ENCODE measurements at places on chromosomes 3 and 15.

DNA sequence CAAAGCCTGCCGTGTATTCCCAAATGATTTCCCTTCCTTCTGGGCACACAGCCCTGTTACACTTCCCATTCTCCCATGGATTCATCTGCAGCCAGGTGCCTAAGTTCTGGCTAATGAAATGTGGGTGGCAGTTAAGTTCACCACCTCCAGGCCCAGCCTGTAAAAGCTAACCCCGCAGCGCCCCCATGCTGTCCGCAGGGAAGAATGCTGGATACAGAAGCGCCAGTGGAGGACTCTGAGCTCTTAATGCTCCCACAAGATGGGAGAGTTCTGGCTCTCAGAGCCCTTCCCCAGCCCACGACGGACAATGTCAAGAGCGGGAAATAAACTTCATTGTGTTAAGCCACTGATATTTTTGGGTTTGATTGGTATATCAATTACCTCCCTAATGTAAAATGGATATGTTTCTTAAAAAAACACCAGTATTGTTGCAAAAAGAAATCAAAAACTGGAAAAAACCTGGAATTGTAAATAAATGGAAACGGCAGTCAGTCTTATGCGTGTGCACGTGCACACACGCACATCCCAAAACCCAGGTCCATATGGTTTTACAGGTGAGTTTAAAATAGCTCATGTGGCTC, 37.7 kb upstream of the FGD5 start:
- peak; percentile 15 for DNase-seq

DNA sequence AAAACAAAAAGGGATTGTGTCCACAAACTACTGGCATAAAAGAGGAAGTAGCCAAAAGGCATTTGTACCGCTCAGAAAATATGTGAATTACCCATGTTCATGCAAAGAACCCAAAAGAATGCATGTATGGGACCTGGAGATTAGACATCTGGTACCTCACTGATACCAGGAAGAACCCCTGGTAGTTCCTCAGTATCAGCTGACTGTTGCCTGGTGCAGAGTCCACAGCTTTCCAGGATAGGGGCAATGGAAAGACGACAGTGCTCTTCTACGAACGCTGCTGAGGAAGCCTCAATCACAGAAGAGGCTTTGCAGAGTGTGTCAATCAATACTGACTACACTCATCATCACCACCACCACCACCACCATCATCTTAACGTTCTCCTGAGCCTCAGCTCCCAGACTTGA, 63.3 kb downstream of the ATP8B4 start:
- DNase-seq, result no peak

- DNase-seq, result no peak
These were observed 81.6 kb upstream of the RPL32 start for GRCh38 chr3:12922881-12923431.

DNA sequence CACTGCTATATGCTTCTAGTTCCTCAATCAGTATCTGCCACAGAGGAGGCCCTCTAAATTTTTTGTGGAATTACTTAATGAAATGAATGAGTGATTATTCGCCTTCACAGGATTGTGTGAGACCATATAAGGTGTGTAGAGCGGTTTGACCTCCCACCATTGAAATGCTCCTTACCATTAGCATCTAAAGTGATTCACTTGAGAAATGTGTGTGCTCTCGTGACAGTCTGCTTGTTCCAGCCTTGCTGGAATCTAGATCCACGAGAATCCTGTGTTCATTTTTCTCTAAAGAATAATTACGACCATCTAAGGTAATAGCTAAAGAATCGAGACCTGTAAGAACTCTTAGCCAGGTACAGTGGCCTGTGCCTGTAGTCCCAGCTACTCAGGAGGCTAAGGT, 126.9 kb downstream of the FNDC3B start:
- no peak for DNase-seq

GRCh38 chr3:143716731-143717130, 131.5 kb downstream of the SLC9A9 start:
- no peak for DNase-seq

DNA sequence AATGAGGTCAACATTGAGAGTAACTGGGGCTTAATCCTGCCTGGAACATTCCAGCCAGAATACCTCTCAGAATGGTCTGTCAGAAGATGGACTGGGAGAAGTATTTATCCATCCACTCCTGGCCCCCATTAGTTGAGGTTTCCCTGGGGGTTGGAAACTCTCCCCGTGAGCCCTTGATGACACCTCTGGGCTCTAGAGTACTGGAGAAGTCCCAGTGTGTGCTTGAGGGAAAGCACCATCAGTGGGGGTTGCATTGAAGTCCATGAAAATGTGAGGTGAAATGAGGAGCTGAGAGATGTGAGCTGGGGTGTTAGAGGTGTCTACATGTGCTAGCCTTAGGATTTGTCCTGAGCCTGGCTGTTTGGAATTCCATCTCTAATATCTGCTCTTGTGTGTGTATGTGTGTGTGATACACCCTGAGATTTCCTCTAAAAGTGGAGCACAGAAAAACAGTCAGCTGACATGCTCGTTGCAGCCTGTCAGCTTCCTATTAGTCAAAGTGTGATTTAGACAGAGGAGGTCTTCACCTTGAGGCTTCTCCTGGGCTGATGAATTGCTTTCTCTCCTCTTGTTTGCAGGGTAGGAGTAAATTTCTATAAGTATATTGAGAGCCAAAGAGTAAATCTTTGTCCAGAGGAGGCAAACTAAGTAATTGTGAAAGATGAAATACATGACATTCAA, 67.6 kb downstream of the NR1D2 start:
- DNase-seq, result no peak

GRCh38 chr15:83092309-83092976, 15.0 kb upstream of the TM6SF1 start:
- no peak for DNase-seq

DNA sequence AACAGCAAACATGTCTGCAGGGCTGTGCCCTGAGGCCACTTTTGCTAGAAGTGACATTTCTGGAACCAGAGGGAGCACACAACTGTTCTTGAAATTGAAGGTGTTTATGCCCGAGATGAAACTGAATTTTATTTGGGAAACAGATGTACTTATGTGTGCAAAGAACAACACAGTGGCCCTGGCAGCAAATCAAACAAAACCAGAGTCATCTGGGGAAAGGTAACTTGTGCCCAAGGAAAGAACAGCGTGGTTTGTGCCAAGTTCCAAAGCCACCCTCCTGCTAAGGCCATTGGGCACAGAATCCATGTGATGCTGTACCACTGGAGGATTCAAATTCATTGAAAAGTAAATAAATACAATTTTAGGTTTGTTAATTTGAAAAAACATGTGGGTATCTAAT, 31.2 kb upstream of the RARRES1 start:
- DNase-seq, result no peak

DNA sequence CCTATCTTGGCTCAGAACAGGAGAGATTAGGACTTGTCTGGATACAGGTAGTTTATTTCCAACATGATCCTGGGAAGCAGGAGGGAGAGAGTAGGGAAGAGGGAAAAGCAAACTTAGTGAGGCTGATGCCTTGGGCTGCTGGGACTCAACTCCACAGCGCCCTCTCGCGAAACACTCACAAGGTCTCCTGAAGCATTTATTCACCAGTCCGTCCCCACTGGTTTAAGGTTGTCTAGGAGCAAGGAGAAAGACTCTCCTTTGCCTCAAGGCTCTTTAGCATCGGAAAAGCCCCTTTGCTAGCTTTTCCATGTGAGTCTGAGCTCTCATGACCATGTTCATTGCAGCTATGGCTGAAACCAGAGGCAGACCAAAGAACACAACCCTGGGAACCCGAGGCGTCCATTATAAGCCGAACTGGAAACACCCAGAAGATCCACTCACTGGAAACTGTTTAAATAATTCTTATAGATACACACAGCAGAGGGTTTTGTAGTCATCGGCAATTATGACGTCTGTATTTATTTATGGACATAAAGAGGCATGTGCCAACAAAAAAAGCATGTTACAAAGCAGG, 244.5 kb downstream of the CD47 start:
- no peak for DNase-seq

- DNase-seq, result no peak
These were observed 20.3 kb upstream of the BMF start for GRCh38 chr15:40128766-40129660.

- no peak for DNase-seq
These were observed 806.2 kb downstream of the NTRK3 start for GRCh38 chr15:87450314-87450713.

- DNase-seq, result no peak
These were observed 239.3 kb upstream of the UBE2E1 start for GRCh38 chr3:23566499-23566898.

DNA sequence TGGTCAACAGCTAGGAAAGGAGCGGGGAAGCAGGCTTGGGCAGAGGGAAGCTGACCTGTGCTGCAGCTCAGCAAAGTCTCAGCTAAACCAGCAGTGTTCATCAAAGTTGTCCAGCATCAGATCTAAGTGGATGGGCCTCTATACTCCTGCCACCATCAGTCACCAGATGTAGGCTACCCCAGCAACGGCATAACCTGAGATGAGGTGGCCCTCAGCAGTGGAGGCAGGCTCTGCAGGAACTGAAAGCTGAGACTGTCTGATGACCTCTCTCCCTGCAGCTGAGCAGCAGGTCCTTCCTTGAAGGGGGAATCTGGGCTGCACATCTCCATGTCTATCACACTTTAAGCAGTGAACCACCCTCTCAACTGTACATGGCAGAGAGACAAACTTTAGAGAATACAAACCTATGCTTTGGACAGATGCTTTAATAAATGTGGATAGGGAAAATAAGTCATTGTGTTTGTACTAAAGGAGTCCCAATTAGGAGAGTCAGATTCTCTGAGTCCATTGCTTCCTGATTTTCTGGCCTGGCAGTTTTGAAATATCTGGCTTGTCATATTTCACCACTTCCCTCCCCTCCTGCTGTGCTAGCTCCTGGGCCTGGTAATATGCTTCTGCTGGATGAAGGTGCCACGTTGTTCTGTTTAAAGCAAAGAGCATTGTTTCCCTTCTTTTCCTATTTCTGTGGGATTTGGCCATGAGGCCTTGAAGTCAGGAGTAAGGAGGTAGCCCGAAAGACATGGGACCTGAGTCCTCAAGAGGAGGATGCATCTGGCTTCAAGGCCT, 11.1 kb upstream of the PSTPIP1 start:
- no peak for DNase-seq

- DNase-seq, result no peak
These were observed 14.9 kb downstream of the TBL1XR1 start for GRCh38 chr3:177182352-177182751.

GRCh38 chr15:100790786-100791265, 88.8 kb upstream of the ALDH1A3 start:
- DNase-seq, result no peak

- DNase-seq, result no peak
These were observed 53.2 kb downstream of the MEF2A start for GRCh38 chr15:99618941-99619411.

DNA sequence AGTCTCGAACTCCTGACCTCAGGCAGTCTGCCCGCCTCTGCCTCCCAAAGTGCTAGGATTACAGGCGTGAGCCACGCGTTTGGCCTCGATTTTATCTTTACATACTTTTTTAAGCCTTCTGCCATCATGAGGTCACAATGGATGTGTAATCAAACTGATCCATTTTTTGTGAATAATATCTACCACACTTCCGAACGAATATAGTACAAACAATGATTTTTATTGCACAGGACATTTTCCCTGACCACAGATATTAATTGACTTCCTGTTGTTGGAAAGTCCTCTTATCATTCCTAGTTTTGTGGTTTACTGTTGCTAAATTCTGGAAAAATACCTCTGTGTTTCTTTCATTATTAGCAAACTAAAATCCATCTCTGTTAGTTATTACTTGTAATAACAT, 68.9 kb downstream of the MINDY2 start:
- DNase-seq, result no peak

DNA sequence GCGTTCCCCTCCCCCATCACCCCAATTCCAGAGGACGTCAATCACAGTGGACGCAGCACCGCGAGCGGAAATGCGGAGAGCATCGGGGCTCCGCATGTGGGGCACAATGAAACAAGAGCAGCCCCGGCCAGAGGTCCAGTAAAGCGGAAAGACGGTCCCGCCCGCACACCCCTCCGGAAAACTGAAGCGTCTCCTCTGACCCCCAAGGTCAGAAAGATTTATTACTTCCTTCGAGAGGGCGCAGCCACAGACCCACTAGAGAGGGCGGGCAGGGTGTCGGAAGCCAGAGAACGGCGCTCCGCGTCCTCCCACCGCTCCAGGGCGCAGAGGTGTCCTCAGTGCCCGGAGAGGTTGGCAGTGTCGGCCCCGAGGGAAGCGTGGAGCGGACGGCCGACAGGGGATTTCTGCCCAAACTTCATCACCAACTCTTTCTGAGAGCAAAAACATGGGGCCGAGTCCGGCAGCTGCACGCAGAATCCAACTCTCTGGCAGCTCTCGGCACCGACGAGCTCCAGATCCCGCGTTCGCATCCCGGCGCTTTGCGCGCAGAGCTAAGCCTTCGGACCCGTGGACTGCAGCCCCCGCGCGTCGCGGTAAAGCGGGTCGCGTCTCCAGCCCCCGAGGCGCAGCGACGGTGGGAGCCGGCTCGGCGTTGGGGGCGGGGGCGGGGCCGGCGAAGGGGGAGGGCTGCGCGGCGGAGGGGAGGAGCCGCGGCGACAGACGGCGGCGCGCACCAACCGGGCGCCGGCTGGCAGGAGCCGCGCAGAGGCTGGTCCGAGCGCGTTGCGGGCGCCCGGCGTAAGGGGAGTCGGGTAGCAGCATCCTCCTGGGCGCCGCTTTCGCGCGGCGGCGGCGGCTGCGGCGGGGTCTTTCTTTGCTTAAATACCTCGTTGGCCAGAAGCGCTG, at the start of gene CHST2:
Gene CHST2 (plus strand): TSS at position 763 of the 906 bp plus-strand sequence. CDS start 1,046 bp downstream, outside the sequence.
- peak; percentile 50 for DNase-seq

- no peak for DNase-seq
These were observed 4.0 kb downstream of the DIPK2A start for GRCh38 chr3:143975554-143976152.
